ENCODE measurements at places on chromosomes 11 and 22.

GRCh38 chr22:45996241-45997076 is 19.5 kb upstream of the WNT7B start:
- DNase-seq = no peak

GRCh38 chr11:102306817-102307726 is 10.2 kb upstream of the BIRC3 start:
- no peak for DNase-seq

DNA sequence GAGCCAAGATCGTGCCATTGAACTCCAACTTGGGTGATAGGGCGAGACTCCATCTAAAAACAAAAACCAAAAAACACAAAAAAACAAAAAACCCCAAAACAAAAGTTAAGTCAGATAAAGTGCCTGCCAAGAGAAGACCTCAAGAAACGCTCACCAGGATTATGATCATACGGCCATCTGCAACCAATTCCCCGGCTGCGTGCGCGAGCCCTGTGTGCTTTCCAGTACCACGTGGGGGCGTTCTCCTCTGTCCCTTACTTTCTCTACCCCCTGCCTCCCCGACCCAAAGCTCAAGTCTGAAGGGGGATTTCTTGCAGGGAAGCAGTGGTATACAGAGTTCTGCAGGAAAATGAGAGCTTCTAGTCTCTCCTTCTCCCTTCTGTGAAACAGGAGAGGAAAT is 10.5 kb upstream of the RPS19BP1 start:
- no peak for DNase-seq

DNA sequence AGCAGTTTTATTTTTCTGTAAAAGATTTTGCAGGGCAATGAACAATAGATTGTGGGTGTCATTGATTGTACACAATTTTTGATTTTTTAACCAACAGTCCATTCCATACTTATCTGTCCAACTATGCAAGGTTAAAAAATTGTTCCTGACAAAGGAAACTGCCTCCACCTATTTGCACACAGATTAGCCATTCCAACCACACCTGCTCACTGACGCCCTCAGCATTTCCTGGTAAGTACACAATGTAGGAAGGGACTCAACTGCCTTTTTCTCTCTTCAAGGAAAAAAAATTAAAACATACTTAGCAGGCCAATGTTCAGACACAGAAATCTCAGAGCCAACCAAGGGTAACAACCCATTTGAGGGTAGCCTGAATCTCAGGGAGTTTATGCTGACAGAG is 4.3 kb upstream of the FUT4 start:
- DNase-seq = no peak

- no peak for DNase-seq
These were observed 7.6 kb downstream of the VPS26B start for GRCh38 chr11:134231958-134232659.

DNA sequence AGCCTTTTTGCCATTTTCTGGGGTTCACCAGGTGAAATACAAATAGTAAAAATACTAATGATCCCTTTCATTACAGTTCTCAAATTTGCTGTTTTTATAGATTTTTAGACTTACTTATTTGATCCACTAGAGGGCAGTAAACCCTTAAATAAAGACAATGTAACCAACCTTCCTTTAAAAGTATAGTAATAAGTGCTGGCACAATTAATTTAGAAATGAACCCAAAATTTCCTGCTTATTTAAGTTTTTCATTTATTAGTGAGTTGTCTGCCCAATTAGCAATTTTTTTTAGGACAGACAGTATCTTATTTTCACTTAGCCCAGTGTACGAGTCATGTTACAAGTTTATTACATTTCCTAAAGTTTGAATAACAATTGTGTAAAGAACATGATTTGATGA is 4.7 kb downstream of the DDIAS start:
- no peak for DNase-seq

- DNase-seq = no peak
These were observed 39.2 kb upstream of the SLC36A4 start for GRCh38 chr11:93236741-93237675.

DNA sequence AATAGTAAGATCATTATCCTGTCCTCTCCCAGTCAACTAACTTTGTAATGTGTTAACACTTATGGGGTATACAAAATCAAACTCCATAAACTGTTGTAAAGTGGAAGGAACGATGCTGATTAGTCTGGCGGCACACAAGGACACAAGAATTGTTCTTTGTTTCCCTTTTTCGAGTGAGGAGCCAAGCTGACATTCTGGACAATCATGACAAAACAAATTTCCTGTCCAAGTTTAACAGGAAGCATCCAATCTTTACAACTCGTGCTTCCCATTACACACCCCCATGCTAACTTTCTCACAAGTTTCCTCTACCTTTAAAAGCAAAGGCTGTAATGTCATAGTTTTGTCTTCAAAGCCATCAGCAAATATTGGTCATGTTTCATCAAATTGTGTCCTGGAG is 20.4 kb upstream of the LDLRAD3 start:
- no peak for DNase-seq

- DNase-seq = no peak
These were observed 51.5 kb downstream of the ELFN2 start for GRCh38 chr22:37375801-37376200.

GRCh38 chr11:69008737-69009440 is 4.2 kb downstream of the MRGPRF start:
- DNase-seq = no peak

DNA sequence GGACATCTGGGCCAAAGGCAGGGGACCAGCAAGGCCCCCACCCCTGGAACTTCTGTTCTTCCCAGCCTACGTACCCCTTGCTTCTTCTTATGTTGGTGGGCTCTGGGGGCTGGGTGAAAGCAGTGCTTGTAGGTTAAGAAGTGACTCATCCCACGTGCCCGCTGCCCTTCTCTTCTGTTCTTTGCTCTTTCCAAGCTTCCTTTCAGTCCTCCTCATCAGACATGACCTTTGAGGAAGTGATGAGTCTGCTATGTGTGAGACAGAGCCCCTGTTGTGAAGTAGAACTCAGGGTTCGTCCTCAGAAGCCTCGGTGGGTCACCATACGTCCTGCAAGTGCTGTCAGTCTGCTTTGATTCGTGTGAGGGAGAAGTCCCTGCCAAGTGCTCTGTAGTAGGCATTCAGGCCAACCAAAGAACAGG is 12.7 kb downstream of the MED15 start:
- peak; percentile 58 for DNase-seq

DNA sequence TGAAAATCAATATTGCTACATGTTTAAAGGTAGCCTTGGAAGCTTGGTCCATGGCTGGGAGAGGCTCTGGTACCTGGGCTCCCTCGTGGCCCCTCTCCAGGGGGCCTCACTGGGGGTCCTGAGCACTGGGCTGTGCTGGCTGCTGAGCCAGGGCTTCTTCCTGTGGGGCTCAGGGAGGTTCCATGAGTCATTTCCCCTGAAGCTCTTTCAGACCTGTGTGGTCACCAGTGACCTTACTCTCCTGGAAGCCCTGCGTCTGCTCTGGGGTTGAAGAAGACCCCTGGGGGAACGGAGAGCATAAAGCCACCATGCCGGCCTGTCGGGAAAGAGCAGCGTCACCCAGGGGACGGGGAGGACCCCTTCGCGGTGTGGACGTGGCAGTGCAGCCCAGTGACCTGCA is 389.0 kb downstream of the TBC1D22A start:
- no peak for DNase-seq

DNA sequence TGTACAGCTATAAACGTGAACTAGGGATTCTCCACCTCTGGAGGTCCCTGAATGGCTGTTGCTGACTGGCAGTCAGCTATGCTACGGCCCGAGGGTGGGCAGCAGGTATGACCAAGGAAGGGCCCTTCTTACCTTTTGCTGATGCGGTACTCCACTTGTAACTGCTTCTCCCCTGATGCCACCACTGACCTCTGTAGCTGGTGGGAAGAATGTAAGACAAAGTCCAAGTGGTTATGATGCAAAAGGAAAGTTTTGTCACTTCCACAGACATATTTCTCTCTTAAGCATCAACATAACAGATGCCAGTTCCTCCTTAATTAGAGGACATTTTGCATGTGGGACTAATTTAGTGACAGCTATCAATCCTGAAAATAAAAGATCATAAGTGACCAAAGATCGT is 32.2 kb downstream of the P4HA3 start:
- no peak for DNase-seq

DNA sequence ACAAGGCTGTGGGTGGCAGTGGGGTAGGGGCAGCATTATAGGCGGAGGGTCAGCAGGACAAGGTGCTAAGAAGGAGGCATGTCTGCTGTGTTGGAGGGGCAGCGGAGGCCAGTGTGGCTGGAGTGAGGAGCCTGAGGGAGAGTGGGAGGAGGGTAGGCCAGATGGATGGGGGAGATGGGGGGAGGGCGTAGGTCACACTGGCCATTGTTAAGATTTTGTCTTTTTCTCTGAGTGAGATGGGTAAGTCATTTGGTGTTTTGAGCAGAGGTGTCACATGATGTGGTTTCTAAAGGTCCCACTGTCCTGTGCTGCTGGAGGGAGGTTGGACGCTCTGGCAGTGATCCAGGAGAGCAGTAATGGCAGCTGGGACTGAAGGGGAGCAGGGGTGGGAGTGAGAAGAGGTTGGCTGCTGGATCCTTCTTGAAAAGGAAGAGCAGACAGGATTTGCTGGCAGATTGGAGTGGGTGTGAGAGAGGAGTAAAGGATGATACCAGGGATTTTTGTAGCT is 9.8 kb downstream of the PPP6R3 start:
- no peak for DNase-seq

GRCh38 chr11:9565822-9566560 is 7.5 kb upstream of the WEE1 start:
- DNase-seq = peak; percentile 41

DNA sequence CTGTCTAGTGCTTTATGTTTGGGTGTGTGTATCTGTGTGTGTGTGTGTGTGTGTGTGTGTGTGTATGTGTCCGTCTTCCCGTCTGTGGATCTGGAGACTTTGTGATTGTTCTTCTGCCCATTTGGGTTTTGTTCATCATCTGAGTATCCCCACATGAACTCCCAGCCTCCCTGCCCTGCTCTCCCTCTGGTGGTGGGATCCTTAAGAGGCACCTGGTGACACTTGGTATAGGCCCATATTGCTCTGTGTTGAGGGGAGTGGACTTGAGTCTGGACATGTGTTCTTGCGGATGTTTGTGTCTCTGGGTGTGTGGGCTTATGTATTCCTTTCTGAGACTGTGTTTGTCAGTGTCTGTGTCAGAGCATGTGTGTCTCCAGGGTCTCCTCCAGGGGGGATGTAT is 15.3 kb downstream of the RCOR2 start:
- no peak for DNase-seq

- DNase-seq = no peak
These were observed 3898.2 kb upstream of the OR11H1 start for GRCh38 chr22:11629661-11630385.

DNA sequence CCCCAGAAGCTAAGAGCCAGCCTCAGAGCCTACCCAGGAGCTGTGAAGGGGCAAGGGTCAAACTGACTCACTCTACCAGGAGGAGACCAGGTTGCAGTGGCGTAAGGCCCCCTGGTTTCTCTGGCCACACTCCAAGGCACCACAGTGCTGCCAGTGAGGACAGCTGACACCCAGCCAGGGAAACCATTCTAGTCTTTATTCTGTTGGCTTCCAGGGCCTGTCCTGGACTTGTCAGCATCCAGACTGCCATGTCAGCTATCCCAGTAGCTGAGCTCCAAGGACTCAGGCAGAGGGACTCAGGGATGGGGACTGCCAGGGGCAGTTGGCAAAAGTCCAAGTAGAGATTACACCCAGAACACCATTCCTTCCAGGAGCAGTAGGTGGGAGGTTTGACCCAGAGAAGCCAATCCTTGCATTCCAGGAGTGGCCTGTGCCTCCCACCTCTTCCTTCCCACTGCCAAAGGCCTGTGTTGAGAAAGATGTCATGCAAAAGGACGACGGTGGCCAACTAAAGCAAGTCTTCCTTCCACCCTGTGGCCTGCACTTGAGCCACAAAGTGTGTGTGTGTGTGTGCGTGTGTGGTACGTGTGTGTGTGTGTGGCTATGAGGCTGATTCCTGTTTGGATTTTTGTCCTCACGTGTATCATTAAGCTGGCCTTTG is 3.6 kb upstream of the MAPK8IP1 start:
- no peak for DNase-seq

DNA sequence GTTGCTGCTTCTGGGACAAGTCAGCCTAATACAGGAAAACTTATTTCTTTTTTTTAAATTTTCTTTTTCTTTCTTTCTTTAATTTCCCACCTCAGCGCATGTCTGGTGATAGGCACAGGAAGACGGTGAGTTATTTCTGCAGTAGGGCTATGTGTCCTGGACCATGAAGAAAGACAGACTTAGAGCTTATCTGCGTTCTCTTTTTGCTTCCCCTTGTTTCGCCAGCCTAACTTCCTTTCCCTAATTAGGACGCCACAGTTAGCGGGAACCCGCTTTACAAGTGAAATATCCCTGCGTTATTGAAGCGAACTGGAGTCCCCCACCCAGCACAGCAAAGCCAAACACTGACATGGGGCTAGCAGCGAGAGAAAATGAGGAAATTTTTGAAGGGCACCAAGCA is 8.6 kb downstream of the OR6M1 start:
- no peak for DNase-seq

- no peak for DNase-seq
These were observed 37.5 kb downstream of the MACROD1 start for GRCh38 chr11:64128255-64129006.
